ENCODE measurements at places on chromosomes 11 and 22.
A peak's percentile ranks its signal among the peaks of the same experiment; 100 is the strongest.

- no peak for DNase-seq
Measured at GRCh38 chr11:86698639-86699038, 26.2 kb upstream of the ME3 start.

DNA sequence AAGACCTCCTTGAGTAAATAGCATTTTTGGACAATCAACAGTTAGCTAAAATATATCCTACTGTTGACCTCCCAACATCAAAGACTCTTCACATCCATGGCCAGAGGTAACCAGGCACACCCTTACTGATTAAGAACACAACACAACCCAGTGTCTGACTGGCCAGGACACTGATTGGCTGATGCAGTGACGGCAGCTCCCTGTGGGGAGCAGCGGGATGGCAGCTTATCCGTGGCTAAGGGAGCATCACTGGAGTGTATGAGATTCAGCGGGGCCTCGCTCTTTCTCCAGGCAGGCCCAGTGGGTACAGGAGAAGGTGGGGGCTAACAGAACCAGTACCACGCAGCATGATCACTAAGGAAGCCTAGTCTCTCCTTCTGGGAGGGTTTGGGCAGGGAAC lies 10.3 kb upstream of the IL2RB start:
- DNase-seq: no peak

DNA sequence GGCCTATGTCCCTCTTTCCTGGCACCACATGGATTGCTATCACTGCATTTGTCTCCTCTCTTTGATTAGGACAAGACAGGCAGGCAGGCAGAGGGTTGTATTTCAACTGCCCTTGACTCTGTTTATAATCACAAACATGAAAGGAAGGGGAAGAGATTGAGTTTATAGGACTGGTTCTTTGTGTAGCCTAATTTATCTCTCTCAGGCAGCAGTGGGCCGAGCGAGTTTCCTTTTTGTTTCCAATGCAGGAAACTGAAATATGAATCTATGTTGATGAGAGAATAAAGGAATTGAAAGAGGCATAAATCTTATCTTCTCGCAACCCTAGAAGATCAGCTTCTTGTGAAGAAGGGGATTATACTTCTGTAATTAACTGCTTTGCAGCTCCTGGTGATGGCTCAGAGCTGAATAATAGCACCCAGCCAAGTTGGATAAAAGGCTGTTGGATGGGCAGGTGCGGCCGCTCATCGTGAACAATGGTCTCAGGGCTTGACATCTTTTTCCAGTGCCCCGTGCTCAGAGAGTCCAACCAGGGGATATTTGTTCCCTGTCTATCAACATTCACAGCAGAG lies 80.6 kb upstream of the SYT13 start:
- no peak for DNase-seq

DNA sequence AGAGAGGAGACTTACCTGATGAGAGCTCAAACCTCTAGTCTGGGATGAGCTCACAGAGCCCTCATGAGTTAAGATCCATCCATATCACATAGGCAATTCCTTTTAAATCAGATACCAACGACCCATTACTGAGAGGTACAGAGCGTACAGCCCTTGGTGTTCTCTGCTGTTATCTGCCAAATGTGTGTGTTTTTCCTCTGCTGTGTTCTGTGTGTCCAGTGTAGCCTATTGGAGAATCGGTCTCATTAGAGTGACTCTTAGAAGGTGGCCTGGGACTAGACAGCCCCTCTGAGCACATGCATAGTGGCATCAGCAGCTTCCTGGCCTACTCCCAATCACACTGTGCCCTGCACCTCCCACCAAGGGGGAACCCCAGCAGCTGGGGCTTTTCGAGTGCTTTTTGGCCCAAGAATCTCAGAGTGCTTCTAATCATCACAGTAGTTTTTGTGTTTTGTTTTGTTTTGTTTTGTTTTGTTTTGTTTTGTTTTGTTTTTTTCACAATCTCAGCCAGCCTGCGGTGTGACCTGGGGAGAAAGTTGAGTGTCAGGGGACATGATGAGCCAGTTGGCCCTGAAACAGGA lies 25.4 kb downstream of the TP53AIP1 start:
- no peak for DNase-seq

DNA sequence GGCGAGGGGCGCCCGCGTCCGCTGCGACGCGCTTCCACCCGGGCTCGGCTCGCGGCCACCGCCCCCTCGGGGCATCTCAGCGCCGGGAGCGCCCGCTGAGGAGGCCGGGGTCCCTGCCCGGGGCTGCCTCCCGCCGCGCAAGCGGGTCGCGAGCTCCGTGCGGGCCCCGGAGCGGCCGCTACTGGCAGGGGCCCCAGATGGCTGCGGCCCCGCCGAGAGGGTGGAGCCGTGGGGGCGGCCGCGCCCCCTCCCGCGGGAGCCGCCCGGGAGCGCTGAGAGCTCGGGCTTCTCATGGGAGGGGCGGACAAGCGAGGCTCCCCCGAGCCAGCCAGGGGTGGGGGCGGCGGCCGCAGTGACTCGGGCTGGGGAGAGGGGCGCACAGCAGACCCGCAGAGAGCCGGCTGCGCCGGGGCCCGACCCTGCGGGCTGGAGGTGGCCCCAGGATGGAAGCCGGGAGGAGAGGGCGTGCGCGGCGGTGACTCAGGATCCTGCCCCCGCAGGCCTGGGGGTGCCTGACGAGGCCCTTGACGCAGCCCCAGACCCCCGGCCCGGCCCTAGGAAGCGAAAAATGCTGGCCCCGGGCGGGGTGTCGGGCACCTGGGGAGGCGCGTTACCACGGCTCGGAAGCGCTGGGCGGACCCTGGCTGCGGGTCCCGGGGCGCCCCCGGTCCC lies 603 bp upstream of the ZFTA start:
- peak; percentile 59 for DNase-seq

DNA sequence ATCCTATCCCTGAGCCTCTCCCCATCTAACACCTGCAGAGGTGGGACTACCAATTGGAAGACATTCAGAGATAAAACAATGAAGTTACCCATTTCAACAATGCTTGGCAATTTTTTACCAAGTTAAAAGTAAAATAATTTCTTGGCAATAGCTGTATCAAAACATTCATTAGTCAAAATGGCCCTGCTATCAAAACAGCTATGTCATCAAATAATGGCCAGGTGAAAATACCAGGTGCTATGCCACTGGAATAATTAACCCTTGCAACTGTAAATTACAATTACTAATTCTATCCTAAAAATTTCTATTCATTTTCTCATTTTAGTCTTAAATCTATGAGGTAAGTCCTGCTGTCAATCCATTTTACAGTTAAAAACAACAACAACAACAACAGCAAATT lies 43.3 kb downstream of the NOX4 start:
- no peak for DNase-seq

DNA sequence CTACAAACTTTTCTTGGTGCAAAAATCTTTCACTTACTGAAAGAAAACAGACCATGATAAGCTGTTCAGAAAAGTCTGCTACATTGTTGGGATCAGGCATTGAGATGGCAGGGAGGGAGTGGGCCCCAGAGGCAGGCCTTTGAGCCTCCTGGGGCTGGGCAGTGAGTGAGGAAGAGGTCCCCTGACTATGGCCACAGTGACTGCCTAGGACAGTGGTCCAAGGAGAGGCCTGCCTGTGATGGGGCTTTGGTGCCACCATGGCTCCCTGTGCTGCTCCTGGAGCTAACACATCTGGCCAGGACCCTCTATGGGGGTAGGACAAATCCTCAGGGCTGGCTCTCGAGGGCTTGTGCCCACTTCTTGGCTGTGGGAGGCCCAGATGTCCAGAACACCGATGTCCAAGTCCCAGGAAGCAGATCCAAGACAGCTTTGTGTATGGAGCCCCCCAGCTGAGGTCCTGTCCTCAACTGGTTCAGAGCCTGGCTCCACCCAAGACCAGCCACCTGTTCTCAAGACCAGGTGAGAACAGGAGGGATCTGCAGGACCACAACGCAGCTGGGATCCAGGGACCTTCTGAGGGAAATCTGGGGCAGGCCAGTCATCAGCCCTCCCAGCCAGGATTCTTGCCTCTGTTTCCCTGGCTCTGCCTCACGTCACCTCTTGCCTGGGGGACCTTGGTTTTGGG lies 36.9 kb downstream of the PPM1F start:
- DNase-seq: no peak

GRCh38 chr11:77771135-77771534 lies 49.4 kb downstream of the RSF1 start:
- no peak for DNase-seq

DNA sequence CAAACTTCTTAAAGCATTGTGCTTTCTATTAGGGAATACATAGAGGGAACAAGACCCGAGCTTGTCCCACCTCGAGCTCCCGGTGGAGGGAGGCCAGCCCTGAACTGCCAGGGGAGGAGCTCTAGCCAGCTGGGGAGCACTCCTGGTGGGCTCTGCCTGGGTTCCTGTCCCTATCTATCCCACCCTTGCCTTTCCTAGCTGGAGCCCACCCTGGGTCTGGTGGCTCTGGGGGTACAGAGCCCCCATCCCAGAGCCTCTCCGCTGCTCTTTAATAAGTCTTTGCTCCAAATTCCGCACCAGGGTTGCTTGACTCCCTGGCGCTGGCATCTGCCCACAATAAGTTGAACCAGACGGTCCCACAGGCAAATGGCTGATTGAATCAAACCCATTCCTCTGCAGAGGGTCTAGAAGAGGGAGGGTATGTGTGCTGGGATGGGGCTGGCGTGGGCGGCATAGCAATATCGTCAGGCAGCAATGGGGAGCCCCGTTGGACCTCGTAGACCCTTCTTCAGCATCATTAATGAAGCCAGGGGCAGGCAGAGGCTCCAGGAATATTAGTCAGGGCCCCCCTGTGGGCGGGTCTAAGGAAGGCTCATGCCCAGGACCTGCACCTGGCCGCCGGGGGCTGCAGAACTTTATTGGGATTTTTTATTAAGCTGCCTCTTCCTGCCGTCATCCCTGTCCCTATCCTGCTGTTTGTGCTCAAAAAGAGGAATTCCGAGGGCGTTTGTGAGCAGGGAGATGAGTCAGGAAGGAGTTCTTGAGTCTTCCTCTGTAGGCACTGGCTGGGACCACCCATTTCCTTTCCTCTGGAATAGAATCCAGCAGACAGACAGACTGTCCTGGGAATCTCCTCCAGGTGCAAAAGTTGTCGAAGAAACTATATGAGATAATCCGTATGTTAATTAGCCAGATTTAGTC lies 38.5 kb upstream of the RIC3 start:
- no peak for DNase-seq

- no peak for DNase-seq
Measured at GRCh38 chr11:113947994-113948393, 26.9 kb upstream of the HTR3A start.

- no peak for DNase-seq
Measured at GRCh38 chr11:7672960-7673723, at the start of gene CYB5R2. Gene CYB5R2, minus strand, starts transcription at chr11:7673500. Its CDS starts 675 bp downstream, at chr11:7672825.

- peak; percentile 20 for DNase-seq
Measured at GRCh38 chr11:120512739-120513435, 1.3 kb downstream of the GRIK4 start.

- DNase-seq: no peak
Measured at GRCh38 chr11:116544721-116545120, 228.1 kb downstream of the BUD13 start.
